ENCODE measurements at places on chromosomes 3 and 15.

GRCh38 chr3:140595295-140595694 lies 82.6 kb upstream of the TRIM42 start:
- no peak for DNase-seq

DNA sequence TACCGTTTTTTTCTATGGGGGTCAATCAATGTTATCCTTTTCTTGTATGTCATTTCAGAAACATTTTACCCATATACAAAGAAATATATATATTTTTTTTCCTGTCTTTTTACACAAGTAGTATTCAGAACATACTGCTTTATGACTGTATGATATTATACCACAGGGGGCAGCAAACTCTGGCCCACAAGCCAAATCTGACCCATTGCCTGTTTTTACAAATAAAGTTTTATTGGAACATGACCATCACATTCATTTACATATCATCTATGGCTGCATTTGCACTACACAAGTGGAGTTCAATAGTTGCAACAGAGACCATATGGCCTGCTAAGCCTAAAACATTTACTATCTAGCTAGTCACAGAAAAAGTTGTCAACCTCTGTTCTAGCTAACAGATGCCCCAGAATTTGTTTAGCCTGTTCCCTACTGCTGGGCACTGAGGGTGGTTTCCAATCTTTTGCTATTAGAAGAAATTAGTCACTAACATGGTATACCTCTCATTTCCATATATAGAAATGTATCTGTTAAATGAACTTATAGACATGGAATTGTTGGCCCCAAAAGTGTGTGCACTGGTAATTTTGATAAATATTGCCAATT lies 57.7 kb downstream of the BFSP2 start:
- no peak for DNase-seq

DNA sequence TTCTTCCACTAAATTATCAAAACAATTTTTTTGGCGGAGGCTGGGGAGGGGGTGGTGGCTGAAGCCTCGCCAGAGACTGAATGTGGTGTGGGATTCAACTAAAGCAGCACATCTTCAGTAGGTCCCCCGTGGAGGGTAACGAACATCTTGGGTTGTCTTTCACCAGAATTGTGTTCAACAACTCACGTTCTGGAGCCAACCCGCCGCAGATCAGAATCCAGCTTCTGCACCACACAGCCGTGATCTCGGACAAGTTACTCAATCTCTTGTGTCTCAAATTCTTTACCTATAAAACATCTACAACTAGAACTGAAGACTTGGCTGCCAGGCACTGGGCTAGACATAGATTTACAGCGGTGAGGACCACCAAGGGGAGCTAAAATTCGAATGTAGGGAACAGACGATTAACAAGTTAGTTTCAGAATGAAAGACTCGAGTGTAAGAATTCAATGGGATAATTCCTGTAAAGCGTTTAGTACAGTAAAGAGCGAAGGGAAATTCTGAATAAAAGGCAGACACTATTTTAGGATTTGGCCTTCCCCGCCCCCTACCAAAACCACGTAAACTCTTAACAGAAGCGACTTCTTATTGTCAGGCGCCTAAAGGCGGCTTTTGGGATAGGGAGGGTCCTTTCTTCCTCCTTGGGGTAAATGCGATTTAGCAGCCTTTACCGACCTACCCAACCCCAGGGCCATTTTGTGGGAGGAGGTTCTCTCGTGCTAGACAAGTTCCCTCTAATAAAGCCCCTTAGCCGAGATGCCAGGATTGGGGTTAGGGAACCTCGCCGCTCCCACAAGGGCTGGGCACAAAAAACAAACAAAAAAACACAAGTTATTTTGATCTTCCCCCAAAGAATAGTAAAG lies 697 bp upstream of the RAB5A start:
- no peak for DNase-seq

- DNase-seq = no peak
Observed at GRCh38 chr3:104437131-104437750, 929.5 kb upstream of the ALCAM start.

GRCh38 chr15:23514484-23514883 lies 51.0 kb upstream of the MKRN3 start:
- no peak for DNase-seq

DNA sequence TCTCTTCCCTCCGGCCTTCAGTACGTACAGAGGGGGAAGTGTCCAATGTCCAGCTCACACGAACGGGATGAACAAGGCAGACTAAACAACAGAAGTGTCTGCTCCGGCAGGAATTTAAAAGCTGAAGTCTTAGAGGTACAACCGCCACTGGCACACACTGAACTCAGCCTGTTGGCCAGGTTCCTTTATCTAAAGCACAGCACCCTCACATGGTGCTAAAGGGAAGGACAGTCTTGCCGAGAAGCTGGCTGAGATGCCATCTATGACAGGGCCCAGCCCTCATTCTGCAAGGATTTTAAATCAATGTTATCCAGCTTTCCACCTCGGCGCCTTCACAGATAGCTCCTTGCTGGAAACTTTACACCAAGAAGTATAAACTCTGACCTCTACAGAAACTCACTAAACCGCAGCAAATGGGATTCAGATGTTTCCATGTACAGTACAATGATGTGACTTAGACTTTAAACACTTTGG lies 2.8 kb downstream of the ADAMTS17 start:
- no peak for DNase-seq

DNA sequence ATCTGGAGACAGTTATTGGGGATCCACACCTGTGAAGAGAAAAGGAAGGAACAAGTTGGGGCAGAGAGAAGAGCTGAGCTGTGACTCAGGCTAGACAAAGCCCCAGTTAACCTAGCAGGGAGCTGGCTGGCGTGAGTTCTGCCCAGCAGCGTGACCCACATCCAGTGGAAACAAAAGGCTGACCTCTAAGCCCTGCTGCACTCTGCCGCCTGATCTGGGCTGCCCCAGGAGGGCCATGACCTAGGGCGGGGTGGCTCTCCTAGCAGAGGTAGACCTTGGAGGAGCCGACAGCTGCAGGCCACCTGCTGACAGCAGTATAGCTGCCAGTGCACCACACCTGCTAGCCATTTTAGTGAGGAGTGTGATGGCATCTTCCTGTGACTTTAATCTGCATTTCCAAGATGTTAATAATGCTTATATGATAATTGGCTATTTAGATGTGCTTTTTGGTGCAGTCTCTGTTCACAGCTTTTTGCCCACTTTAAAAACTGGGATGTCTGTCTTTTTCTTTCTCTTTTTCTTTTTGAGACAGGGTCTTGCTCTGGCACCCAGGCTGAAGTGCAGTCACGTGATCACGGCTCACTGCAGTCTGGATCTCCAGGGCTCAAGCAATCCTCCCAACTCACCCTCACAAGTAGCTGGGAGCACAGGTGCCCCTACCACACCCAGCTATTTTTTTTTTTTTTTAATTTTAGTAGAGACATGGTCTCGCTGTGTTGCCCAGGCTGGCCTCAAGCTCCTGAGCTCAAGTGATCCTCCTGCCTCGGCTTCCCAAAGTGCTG lies 78.1 kb downstream of the LSM3 start:
- no peak for DNase-seq

DNA sequence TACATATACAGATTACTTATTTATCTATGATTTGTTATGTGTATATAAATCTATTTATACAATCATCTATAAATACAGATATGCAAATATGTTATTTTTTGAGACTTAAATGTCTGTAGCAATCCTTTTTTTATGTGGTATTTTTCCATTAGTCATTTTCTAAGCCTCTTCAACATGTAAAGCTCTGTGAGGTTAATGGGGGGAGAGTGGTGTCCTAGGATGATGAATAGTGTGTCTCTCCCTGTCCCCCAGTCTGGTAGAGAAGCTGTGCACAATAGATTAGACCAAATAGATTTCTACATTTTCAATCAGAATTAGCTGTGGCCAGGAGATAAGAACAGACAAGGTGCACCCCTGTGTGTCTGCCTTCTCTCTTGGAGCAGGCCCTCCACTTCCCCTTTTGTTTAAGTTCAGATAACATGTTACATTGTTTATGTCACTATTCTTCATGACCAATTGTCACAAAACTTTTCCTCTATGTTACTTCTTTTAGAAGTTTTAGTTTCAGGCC lies 453.9 kb downstream of the LPP start:
- no peak for DNase-seq

- DNase-seq = no peak
Observed at GRCh38 chr3:19216669-19217337, 68.5 kb downstream of the KCNH8 start.

DNA sequence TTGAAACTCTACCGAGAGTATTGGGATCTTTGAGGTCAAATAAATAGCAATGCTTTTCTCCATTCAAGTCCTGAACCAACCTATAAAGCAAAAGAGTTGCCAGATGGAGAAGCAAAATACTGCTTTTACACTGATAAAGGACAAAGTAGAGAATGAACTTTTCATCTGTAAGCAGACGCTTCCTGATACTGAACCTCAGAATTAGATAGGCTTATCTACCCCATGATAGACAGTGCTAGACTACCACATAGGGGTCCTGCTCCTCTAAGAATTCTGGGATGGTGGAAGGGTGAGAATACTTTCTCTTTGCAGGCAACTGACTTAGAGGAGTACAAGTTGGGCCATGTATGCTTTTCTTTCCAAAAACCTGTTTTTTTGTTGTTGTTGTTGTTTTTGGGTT lies 9.5 kb downstream of the SAXO2 start:
- no peak for DNase-seq

DNA sequence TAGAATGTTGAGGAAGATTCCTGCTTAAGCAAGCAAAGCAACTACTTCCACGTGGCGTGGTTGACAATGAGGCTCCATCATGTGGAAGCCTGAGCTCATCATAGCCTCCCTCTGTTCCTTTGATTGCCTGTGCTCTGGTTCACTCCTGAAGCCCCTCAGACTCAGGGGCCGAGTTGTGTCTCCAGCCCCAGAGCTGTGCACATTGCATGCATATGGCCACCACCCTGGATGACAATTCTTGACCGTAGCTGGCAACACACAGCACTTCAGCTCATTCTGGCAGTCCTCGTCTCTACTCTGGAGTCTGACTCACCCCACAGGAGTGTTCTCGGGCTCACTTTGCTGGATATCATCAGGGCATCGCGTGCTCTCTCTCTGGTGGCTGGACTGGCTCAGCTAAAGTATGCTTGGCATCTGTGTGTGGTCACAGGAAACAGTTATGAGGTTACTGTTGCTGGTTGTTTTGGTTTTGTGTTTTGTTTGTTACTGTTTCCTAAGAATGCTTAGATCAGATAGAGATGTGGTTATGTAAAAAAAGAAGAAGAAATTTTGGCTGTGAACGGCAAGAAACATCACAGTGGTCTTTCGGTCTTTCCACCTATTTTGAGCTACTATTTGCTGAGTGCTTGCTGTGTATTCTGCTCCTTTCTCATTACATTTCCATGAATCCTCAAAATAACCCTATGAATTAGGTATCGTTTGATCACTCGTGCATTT lies 41.6 kb upstream of the MRPS22 start:
- DNase-seq = no peak

DNA sequence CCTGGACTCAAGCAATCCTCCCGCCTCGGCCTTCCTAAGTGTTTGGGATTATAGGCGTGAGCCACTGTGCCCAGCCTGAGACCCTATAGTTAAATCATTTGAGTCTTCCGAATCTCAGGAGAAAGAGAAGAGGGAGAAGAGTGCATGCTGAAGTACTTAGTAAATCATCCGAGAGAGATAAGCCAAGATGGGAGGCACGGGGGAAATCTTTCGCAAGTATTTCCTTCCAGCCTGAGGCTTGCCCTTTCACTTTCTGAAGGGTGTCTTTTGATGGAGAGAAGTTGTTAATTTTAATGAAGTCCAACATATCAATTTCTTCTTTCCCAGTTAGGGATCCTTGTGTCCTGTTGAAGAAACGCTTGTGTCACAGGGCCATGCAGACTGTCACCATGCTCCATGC lies 97.1 kb upstream of the SLC6A6 start:
- DNase-seq = no peak
